Activated CD8-positive, alpha-beta memory T cell treated with anti-CD3 and anti-CD28 coated beads for 36 hours (primary cell): ENCODE measurements at places on chromosomes 2 and 18. TPM values are rescaled to one million over a fixed set of nuclear protein-coding genes. Genes with fewer than 3 reads are reported as not detected.

SPATA3 gene
- total RNA-seq: 0.44 TPM

TYMS gene
- total RNA-seq: 318 TPM

TLX2 gene
- 0.25 TPM for total RNA-seq

COLEC11 gene
- 0.38 TPM for total RNA-seq

AQP12A gene
- total RNA-seq: not detected

RTP5 gene
- 0.11 TPM for total RNA-seq
